Esophagus squamous epithelium (tissue), 5 donors: ENCODE measurements at places on chromosomes 16 and 17.

- no peak for DNase-seq
Observed at GRCh38 chr16:75247249-75247648, 4.2 kb downstream of the BCAR1 start.

DNA sequence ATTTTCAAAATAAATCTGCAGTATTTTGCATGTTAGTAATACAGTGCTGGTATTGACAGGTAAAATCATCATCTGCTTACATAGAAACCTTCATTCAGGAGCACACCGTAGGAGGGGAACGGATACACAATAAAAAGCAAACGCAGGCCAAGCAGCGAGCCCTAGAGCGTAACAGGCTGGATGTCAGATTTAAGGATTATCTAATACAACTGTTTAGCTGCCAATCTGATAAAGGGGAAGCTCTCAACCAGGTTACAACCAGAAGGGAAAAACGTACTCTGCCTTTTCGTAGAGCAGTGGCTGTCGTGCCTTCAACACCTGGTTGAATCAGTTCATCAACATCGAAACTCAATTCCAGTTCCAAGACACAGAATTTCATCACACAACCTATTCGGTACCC lies 16.4 kb upstream of the CUEDC1 start:
- no peak for DNase-seq

DNA sequence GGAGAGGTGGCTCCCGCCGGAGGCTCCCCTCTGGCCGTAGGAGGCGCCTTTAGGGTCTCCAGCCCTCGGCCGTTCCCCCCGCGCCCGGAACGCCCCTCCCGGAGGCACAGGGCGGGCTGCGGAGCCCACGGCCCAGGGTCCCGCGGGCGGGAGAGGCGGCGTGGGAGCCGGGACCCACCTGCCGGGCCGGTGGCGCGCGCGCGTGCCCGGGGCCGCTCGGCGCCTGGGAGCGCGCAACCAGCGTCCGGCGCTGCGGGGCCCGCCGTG lies at the start of gene MIF4GD:
Gene MIF4GD, minus strand, starts transcription at position 266 of the 267 bp plus-strand sequence. CDS start 1,036 bp downstream, outside the sequence.
- no peak for DNase-seq

GRCh38 chr16:51592001-51592501 lies 441.0 kb upstream of the SALL1 start:
- DNase-seq: no peak

DNA sequence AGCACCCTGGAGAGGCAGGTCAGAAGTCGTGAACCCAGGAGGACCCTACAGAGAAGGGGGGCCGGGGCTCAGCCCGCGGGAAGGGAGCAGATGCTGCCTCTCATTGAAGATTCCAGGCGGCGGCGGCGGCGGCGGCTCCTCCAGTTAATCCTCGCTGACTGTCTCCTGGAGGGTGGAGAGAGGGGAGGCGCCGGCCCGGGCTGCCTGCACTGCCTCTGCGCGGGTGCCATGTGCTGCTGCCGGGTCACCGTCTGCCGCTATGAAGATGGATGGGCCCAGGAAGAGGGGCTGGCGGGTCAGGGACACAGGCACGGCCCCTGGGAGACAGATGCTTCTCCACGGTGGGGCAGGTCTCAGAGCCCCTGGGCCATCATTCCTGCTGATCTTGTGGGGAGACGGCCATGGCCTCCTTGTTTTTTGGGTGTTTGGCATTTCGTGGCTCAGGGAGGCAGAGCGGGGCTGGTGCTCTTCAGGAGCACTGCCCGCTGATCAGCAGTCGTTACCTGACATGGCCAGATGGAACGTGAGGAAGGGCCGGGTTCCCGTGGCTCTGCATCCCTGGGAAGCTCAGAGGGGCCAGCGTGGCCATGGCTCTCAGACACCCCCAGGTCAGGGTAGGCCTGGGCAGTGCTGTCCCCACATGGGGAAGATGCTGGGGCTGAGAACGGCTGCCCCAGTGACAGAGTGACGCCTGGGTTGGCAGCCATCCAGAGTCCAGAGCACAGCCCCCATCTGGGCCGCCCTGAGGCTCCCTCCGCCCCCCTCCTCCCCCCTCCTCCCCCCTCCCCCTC lies 36.1 kb downstream of the GINS2 start:
- no peak for DNase-seq

GRCh38 chr17:80453126-80453997 lies 23.0 kb downstream of the NPTX1 start:
- no peak for DNase-seq

- DNase-seq: no peak
Observed at GRCh38 chr17:9900784-9901183, 4.3 kb downstream of the RCVRN start.

GRCh38 chr16:88194397-88195268 lies 188.1 kb upstream of the ZNF469 start:
- no peak for DNase-seq

GRCh38 chr17:52242268-52242667 lies 83.8 kb upstream of the CA10 start:
- no peak for DNase-seq

- no peak for DNase-seq
Observed at GRCh38 chr17:74522381-74523105, 8.7 kb downstream of the CD300LB start.

DNA sequence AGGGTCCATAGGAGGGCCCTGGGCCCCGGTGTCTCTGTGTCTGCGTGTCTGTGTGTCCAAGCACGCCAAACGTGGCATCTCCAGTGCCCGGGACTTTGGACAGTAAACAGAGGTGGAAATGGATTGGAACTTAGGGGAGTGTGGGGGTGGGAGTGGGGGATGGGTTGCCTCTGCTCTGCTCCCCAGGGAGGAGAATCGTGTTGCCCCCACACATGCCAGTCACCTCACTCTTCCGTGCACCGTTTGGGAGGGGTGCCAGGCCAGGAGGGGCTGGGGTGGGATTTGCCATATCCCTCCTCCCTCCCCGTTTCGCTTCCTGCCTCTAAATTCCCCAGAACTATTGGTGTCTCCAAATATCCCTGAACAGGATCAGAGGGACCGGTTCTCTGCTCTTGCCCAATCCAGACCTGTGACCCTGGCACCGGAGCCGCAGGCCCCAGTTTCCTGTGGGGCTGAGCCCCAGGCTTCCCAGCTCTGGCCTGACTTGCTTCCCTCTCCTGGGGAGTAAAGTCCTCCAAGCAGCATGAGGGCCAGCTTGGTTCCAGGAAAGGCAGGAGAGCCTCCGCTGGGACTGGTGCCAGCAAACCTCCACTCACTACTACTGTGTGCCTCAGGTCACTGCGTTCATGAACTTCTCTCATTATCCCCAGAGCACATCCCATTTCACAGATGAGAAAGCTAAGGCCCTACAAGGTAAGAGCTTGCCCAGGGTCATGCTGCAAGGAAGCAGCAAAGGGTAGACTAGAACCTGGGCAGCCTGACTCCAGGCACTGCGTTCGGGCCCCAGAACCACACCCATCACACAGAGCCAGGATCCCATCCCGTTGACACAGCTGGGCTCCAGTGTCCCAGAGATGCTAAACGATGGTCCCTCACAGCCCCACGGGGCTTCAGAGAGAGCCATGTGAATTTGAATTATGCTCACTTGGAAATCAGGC lies at the start of gene ASGR1:
Gene ASGR1, minus strand, starts transcription at position 54 of the 938 bp plus-strand sequence. CDS start 807 bp downstream, outside the sequence.
- no peak for DNase-seq

DNA sequence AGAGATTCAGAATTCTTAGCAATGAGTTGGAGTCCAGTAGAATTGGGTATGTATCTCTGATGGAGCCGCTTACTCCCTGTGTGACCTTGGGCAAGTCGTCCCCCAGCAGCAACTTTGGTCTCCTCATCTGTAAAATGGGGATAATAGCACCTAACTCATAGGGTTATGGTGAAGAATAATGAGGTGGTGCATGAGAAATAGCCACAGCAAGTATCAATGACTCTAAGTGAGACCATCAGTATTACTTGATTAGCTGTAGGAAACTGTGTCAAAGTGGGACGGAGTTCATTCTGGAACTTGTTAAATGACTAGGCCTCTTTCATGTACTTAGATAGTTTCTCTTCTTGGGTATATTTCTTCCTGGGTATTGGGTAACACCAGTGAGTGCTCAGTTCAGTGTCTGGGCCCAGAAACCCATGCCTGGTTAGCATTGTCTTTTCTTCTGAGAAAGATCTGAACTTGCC lies 6.4 kb downstream of the PRKCB start:
- no peak for DNase-seq

GRCh38 chr17:32021615-32021955 lies 14.4 kb downstream of the LRRC37B start:
- DNase-seq: no peak

DNA sequence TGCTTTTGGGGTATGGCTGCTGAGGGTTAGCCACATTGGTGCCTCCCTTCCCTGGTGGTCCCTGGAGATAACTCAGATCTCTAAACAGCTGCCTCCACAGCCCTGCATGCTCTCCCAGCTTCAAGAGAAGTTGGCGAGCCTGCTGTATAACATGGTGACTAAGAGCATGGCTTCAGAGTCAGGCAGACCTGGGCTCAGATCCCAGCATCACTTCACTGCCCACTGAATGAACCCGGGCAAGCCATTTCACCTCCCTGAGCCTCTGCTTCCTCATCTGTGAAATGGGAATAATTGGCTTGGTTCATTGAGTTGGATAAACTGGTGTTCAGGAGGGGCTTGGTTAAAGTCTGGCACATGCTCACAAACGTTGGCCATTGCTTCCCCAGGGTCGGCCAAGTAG lies 16.6 kb downstream of the KIF1C start:
- no peak for DNase-seq

DNA sequence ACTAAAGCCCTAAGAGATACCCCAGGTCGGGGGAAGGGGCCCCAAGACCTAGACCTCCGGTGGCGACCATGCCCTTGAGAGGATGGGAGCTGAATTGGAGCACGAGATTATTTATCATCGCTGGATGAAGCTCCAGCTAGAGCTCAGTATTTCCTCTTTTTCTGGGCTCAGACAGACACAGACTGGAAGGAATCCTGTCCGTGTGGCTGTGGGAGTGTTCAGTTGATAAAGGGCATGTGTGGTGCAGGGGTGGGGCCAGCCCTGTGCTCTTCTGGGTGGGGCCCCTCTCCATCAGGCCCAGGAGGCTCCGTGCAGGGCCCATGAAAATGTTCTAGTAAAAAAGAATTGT lies 6.3 kb upstream of the CBX4 start:
- no peak for DNase-seq

- DNase-seq: no peak
Observed at GRCh38 chr16:66905633-66906539, 12.8 kb downstream of the CDH16 start.

DNA sequence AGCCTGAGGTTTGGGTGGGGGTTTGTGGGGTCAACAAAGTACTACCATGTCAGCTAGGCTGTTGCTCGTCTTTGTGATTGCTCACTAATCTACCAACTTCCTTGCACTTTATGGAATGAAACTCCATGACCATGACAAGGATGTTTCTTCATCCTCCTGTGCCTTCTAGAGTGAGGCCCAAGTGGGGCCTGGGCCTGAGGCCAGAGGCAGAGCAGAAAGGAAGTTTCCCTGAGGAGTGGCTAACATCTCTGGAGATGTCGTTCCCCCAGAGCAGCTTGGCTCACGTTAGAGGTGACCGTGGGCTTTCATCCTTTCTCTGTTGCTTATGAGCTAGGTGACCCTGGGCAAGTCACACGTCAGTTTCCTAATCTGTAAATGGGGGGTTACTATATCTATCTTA lies 41.0 kb upstream of the IRX3 start:
- DNase-seq: no peak

- DNase-seq: no peak
Observed at GRCh38 chr16:22898874-22899348, 84.9 kb downstream of the HS3ST2 start.

- DNase-seq: no peak
Observed at GRCh38 chr16:88383401-88384221, 852 bp downstream of the ZNF469 start.

GRCh38 chr17:72578817-72579470 lies 458.1 kb downstream of the SOX9 start:
- DNase-seq: no peak

GRCh38 chr17:48426019-48426665 lies 3.9 kb downstream of the SKAP1 start:
- DNase-seq: no peak

- no peak for DNase-seq
Observed at GRCh38 chr17:57899391-57899790, 49.5 kb upstream of the MRPS23 start.

GRCh38 chr16:73430138-73430537 lies 382.2 kb upstream of the ZFHX3 start:
- no peak for DNase-seq

GRCh38 chr17:57999010-57999495 lies 8.0 kb downstream of the SRSF1 start:
- DNase-seq: no peak

DNA sequence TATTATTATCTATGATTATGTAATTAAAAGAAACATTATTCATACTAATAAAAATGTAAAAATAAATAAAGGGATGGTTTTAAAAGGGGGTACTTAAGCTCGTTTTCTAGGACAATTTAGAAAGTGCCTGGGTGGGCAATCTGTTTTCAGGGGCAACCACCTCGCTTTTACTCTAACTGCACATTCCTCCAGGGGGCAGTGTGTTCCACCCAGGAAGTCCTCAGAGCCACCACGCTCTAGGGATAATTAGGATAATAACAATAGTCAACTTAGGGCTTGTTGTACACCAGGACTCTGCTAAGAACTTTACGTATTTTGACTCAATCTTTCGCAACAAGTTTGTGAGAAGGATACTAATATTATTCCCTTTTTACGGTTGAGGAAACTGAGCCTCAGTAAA lies 396.7 kb upstream of the MAF start:
- no peak for DNase-seq

DNA sequence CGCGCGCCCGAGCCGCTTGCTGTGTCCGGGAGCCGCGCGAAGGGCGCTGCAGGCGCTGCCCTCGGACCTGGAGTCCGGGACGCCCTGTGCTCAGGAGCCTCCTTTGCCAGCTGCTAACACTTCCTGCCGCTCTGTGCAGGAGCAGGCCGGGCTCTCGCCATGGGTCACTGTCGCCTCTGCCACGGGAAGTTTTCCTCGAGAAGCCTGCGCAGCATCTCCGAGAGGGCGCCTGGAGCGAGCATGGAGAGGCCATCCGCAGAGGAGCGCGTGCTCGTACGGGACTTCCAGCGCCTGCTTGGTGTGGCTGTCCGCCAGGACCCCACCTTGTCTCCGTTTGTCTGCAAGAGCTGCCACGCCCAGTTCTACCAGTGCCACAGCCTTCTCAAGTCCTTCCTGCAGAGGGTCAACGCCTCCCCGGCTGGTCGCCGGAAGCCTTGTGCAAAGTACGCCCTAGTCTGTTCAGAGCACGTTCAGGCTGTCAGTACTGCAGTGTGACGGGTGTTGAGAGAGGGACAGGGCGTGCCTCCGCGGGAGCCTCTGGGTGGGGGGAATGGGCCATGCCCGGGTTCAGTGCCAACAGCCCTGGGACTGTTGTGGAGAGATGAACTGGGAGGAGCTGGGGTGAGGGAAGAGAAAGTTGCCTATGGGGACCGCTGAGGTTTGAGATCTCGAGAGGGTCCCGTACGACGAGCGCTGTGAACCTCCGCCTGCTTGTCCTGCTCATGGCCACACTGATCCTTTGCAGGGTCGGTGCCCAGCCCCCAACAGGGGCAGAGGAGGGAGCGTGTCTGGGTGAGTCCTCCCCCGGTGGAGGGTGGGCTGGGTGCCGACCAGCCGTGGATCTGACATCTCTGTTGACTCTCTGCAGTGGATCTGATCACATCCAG lies 1.3 kb downstream of the ZNF276 start:
- peak; percentile 46 for DNase-seq

GRCh38 chr17:66458782-66459181 lies 156.4 kb downstream of the PRKCA start:
- DNase-seq: no peak
